Stimulated activated CD4-positive, alpha-beta T cell treated with anti-CD3 and anti-CD28 coated beads, TNF-alpha, amount 100 ng/mL, for 24 hours (primary cell): ENCODE measurements at places on chromosomes 2 and 18.

- DNase-seq, result no peak
Measured at GRCh38 chr2:219434718-219435525, at the start of gene SPEG. Gene SPEG (plus strand): TSS chr2:219434843. CDS start chr2:219434978, 135 bp downstream.

GRCh38 chr2:20465716-20466394, 19.0 kb downstream of the RHOB start:
- DNase-seq, result no peak

DNA sequence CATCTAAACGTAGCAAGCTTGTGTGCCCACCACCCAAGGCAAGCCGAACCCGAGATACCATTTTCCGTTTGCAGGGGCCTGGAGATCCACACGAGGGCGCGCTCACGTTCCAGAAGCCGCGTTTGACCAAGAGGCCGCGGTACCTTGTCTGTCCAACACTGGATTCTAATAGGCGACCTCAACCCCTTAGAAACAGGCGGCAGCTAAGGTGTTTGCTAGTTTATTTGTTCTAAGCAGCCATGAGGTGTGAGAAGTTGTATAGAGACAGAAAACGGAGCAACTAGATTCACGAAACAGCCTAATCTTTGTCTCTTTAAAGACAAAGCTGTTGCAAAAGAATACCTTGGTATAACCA, 4.2 kb downstream of the HOXD11 start:
- DNase-seq, result no peak

DNA sequence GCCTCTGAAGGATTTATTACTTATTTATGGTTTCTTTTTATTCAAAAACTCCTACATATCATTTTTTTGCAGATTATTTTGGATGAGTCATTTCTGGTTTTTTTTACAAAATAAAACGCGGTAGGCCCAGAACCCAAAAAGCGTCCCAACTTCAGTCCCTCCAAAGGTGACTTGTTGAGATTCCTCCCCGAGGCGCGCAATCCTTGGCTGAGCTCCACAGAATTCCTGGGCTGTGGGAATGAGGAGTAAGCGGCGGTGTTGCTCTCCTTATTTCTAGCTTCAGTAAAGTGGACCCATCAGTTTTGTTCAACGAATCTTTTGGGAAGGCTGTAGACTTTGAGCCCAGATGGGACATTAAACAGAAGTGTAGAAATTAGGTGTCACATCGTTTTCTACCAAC, 67.0 kb upstream of the RMP24 start:
- no peak for DNase-seq

GRCh38 chr18:53886058-53886457, 338.4 kb downstream of the MBD2 start:
- DNase-seq, result no peak

DNA sequence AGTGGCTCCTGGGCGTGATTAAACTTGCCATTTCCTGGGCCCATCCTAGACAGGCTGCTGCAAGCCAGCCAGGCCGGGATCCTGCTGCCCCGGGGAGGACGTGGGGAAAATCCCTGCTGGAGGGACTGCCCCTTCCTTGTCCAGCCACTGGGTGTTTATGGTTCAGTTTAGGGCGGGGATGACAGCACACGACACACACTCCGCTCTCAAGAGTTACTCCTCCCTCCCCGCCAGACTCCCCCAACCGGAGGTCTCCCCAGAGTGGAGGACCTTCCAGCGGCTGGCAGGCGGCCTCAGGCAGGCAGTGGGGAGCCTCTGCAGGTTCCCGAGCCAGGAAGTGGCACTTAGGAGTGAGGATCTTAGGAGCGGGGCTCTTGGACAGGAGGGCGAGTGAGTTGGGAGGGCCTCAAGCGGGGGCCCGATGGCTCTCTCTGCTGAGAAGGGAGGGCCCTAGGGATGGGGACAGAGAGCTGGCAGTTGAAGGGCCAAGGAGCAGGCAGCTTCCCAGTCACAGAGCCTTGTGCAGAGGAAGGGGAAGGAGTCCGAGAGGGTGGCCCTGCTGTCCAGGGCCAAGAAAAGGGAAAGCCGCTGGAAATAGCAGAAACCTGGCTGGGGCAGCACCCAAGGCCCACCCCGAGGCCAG, 5.7 kb upstream of the GPR35 start:
- DNase-seq, result no peak

DNA sequence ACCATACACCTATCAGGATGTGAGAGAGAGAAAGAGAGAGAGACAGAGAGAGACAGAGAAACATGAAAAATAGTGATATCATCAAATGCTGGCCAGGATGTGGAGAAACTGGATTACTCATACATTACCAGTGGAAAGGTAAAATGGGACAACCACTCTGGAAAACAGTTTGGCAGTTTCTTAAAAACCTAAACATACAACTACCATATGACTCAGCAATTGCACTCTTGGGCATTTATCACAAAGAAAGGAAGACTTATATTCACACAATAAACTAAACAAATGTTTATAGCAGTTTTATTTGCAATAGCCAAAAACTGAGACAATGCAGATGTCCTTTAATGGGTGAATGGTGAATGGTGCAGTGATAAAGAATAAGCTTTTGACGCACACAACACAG, 29.1 kb downstream of the SLC4A3 start:
- DNase-seq, result no peak

- no peak for DNase-seq
Measured at GRCh38 chr18:22175346-22175745, 6.0 kb downstream of the GATA6 start.

GRCh38 chr2:225994748-225995405, 595.4 kb downstream of the NYAP2 start:
- DNase-seq, result no peak

DNA sequence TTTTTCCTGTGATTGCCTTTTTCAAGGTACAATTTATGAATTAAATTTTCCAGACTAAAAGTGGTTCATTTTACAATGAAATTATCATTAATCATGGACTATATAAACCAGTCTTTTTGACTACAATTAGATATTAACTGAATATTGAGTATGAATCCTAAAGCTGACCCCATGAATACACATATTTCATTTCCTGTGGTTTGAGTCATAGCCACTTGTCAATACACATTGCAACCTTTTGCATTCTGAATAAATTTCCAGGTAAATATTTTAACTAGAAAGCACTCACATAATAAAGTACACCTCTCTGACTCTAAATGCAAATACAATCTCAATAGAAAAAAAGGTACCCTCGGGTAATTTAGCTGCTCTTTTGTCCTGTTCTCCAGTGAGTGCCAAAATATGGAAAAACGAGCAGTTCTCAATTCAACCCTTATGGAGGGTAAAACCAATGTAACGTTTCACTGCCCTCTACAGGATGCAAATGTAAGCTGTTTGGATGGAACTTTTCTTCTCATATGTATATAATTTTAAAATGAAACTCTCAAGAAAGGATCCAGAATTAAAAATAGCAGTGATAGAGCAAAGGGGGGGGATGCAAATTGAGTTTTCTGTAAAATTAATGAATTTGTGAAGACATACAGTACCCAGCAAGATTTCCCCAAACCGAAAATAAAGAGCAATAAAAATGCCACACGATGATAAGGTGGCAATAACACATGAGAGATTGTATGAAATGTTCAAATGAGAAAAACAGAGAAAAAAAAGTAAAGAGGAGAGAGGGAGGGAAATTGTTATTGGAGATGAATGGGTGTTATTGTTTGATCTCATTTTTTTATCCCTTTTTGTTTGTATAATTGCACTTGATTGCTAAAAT, 1795.7 kb upstream of the PIK3C3 start:
- no peak for DNase-seq

DNA sequence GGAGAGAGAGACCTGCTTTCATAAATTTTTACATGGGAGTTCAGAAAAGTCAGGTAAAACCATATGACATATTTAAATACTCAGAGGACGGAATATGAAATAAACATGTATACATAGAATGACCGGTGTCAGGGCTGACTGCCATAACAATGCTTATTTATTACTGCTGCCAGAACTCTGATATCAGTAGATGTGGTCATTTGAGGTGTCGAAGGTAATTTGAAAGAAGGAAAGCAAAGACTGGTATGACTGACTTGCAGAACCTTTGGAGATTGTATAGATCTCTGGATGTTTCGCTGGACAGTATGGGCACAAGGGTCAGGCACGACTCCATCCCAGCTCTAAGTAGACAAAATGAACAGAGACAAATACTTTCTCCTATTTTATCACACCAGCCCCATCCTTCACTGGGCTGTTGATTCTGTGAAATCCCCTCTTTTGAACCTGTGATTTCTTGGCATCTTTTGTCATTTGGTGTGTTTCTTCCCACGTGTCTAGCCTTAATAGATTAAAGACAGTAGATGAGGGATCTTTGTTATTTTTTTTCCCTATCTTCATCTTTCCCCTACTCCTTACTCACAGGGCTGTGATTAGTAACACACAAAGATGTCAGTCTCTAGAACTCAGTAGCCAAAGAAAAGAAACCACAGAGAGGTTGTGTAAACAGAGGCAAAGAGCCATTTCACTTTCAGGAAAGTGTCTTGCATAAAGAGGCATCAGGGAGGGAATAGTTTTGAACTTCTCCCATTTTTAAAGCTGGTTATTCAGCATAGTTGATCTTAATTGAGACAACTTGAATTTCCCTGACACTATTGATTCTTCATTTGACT, 61.6 kb downstream of the ICOS start:
- no peak for DNase-seq

DNA sequence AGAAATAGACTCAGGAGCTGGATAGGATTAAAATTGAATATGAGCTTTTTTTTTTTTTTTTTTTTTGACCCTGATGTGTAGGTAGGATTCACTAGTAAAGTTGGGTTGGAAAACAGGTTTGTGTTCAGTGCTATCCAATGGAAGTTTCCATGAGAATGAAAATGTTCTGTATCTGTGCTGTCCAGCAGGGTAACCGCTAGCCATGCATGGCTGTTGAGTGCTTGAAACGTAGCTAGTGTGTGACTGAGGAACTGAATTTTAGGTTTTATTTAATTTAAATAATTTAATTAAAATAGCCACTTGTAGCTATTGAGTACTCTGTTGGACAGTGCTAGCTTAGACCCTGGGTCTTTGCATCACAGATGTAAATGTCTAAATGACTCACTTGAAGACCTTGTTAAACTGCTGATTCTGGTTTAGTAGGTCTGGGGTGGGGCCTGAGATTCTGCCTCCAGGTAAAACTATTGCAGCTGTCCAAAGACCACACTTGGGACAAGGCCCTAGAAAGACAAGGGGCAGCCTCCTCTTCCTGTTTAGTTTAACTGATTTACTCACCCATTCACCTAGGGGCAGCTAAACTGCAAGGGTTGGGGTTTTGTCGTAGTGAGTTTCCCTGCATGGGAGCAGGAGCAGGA, 84.7 kb upstream of the STON1 start:
- DNase-seq, result no peak

- DNase-seq, result no peak
Measured at GRCh38 chr2:235749121-235749770, 255.4 kb downstream of the AGAP1 start.

DNA sequence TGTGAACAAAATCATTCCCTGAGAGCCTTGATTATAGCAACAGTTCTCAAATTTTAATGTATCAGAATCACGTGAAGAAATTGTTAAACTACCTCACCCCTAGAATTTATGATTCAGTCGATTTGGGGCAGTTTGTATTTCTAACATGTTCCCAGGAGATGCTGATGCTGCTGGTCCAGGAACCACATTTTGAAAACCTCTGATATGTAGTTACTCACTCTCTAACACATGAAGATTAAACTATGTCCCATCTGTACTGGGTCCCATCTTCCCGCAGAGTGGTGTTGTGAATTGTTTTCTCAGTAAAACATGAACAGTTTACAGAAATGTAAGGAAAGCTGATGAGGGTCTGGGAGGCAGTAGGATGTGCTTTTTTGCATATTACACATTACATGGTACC, 223.1 kb downstream of the CDH20 start:
- no peak for DNase-seq

GRCh38 chr18:48769006-48769636, 181.6 kb downstream of the SMAD7 start:
- DNase-seq, result no peak

DNA sequence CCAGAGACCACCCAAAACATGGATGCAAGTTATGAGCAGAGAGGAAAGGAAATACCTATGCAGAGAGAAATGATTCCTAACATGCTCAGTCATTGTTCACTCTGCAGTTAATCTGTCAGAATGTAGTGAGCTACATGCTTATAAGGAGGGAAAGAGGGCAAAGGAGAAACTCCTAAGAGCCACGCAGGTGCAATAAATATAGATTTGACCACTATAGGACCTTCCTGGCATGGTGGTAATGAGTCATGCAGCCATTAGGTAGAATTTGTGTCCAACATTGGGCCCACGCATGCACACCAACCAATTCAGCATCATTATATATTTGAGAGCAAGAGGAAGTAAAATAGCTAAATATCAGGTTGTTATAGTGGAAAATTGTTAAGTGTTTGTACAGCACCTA, 699.9 kb downstream of the DSC3 start:
- DNase-seq, result no peak

GRCh38 chr18:78901923-78902794, 77.5 kb upstream of the SALL3 start:
- no peak for DNase-seq

GRCh38 chr2:38535744-38536506, 66.8 kb downstream of the HNRNPLL start:
- DNase-seq, result peak; percentile 55

- DNase-seq, result no peak
Measured at GRCh38 chr2:136962105-136962725, 196.9 kb downstream of the THSD7B start.

DNA sequence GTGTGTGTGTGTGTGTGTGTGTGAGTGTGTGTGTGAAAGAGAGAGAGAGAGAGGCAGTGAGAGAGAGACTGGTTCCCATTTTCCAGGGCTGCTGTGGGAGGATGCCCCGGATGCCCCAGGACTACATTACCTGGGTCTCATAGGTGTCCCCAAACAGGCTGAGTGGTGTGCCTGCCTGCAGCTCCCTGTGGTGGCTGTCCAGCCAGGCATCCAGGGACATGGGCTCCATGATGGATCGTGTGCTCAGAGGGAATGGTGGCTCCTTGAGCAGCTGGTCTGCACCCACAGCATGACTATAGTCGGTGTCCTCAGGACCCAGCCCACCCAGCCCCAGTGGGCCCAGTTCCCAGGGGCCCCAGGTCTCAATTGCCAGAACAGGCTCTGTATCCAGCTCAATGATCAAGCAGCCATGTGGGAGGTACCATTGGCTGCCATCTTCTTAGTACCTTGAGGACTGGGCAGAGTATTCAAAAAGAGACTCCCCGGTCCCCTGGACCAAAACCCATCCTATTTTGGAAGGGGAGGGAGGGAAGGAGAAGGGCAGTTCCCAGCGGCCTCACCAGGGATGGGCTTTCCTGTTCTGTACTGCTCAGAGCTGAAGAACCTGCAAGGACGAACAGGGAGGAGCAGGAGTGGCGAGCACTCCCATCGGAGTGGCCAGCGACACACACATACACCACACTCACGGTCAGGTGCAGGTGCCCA, 5.8 kb upstream of the OXER1 start:
- no peak for DNase-seq

DNA sequence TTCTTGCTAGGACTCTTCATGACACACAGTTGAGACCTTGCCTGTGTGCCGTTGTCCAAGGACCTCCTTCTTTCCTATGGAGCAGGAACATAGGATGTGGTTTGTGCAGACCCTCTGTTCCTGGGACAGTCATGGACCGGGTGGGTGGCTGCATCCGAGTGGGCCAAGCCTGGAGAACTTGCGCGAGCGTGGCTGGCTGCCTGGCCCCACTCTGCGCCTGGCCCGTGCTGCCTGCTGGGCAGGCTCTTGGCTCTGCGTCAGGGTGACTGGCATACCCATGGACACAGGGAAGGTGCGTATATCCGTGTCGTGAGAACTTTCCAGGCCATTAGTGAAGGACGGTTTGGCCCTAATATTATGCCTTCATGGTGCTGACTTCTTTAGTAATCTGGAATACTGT, 68.2 kb downstream of the DCDC2C start:
- no peak for DNase-seq

- no peak for DNase-seq
Measured at GRCh38 chr2:65746931-65747675, 314.7 kb upstream of the SPRED2 start.

- DNase-seq, result no peak
Measured at GRCh38 chr18:36942264-36942663, 113.3 kb downstream of the KIAA1328 start.
